ENCODE measurements at places on chromosomes 6 and 20.

GRCh38 chr6:104936766-104937535 is 20.0 kb upstream of the LIN28B start:
- no peak for DNase-seq

DNA sequence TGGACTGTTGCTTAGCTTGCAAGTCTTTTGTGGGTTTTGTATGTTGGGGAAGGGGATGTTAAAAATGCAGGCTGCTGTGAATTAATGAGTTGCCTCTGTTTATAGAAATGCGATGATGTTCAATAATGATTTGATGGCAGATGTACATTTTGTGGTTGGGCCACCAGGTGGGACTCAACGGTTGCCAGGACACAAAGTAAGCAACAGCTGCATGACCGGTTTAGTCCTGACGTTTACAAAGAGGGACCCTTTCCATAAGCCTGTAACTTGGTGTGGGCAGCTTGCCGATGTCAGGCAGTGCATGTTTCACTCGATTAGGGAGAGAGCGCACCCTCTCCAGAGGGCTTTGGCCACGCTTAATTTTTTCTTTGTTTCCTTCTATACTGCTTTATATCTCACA is 1.3 kb downstream of the BTBD3 start:
- DNase-seq: no peak

GRCh38 chr6:119132261-119132981 is 54.0 kb upstream of the FAM184A start:
- DNase-seq: no peak

- no peak for DNase-seq
These were observed 99.3 kb downstream of the SESN1 start for GRCh38 chr6:108995296-108995695.

- no peak for DNase-seq
These were observed 43.5 kb downstream of the NUP153 start for GRCh38 chr6:17663226-17663625.

GRCh38 chr20:57465943-57466342 is 59.0 kb downstream of the CTCFL start:
- no peak for DNase-seq

DNA sequence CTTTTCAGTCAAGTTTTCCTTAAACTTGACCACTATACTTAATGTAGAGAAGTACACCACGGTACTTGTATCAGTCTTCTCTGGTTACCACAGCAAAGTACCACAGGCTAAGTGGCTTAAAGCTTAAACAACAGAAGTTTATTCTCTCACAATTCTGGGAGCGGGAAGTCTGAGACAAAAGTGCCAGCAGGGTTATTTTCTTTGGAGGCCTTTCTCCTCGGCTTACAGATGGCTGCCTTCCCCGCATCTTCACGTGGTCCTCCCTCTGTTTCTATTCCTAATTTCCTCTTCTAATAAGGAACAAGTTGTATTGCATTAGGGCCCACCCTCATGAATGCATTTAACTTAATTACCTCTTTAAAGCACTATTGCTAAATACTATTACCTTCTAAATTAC is 258.0 kb downstream of the PLCB1 start:
- DNase-seq: no peak

- DNase-seq: no peak
These were observed 85.5 kb upstream of the HTR1B start for GRCh38 chr6:77548662-77549366.

GRCh38 chr6:105893741-105894140 is 192.4 kb upstream of the PRDM1 start:
- DNase-seq: no peak

DNA sequence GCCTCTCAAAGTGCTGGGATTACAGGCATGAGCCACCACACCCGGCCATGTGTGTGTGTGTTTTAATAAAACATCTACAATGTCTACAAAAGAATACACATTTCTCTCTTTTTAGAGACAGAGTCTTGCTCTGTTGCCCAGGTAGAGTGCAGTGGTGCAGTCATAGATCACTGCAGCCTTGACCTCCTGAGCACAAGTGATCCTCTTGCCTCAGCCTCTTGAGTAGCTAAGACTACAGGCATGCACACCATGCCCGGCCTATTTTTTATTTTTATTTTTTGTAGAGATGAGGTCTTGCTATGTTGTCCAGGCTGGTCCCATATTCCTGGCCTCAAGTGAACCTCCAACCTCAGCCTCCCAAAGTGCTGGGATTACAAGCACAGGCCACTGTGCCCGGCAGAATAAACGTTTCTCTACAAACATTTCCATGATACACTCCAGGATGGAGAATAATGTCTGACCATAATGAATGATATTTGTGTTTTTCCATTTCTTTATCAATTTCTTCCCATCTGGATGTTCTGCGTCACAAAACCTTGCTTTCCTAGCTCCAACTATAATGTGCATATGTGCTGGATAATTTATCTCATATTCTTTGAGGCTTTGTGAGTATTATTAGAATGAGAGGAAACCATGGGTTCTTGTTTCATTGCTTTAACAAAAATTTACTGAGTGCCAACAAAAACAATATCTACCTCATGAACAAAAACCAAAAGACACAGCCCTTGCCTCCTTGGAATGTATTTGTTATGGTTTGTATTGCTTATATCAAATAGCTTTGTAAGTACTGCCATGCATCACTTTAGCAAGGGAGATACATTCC is 28.6 kb upstream of the CCN2 start:
- no peak for DNase-seq

- no peak for DNase-seq
These were observed 1.1 kb downstream of the PERP start for GRCh38 chr6:138105880-138106664.

DNA sequence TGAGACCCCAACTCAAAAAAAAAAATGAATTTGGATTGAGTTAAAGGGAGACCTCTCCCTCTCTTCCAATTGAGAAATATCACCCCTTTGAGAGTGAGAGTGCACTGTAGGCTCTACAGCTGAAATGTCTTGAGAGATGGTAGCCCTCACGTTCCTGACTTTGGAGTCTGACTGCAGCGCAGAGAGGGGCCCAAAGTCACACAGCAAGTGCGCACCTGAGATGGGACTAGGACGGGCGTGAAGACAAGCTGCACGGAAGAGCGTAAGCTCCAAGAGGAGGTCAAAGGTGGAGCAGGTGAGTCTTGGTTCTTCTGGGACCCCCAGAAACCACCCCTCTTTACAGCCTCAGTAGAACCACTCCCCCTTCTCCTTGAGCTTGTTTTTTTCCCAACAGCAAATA is 643 bp downstream of the SLA2 start:
- no peak for DNase-seq

- DNase-seq: no peak
These were observed 60.3 kb downstream of the ADGRG6 start for GRCh38 chr6:142361779-142362750.

DNA sequence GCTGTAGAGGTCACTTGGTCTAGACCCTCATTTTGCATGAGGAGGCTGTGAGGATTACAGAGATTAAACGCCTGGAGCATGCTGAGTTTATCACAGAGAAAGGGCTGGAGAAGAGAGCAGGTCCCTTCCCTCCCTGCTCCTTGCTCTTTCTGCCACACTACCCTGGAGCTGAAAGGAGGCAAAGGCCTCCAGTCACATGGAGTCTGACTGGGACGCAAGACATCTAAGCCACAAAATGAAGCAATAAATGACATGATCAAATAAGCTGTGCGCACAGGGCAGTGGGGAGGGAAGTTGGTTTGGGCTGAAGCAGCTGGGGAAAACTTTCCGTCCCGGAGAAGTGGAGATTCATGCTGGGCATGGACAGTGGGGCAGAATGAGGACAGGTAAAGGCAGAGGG is 33.3 kb downstream of the ATXN1 start:
- no peak for DNase-seq

- DNase-seq: no peak
These were observed 381.7 kb downstream of the BCKDHB start for GRCh38 chr6:80488190-80488589.
